ENCODE measurements at places on chromosomes 4 and X.
A peak's percentile ranks its signal among the peaks of the same experiment; 100 is the strongest.

DNA sequence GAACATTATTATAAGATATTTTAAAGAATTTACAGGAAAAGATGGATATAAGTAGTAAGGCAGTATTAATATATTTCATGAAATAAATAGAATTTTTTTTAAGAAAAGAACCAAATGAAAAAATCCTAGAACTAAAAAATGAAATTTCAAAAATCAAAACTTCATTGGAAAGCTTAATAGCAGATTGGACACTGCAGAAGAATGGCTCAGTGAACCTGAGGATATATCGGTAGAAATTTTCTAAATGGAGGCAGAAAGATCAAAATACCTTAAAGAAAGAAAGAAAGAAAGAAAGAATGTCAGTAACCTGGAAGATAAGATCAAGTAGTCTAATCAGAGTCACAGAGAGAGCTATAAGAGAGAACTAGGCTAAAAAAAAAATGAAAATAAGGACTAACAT is 21.3 kb upstream of the FAM13A start:
- no peak for DNase-seq

GRCh38 chr4:100953616-100954015 is 393.7 kb downstream of the PPP3CA start:
- no peak for DNase-seq

DNA sequence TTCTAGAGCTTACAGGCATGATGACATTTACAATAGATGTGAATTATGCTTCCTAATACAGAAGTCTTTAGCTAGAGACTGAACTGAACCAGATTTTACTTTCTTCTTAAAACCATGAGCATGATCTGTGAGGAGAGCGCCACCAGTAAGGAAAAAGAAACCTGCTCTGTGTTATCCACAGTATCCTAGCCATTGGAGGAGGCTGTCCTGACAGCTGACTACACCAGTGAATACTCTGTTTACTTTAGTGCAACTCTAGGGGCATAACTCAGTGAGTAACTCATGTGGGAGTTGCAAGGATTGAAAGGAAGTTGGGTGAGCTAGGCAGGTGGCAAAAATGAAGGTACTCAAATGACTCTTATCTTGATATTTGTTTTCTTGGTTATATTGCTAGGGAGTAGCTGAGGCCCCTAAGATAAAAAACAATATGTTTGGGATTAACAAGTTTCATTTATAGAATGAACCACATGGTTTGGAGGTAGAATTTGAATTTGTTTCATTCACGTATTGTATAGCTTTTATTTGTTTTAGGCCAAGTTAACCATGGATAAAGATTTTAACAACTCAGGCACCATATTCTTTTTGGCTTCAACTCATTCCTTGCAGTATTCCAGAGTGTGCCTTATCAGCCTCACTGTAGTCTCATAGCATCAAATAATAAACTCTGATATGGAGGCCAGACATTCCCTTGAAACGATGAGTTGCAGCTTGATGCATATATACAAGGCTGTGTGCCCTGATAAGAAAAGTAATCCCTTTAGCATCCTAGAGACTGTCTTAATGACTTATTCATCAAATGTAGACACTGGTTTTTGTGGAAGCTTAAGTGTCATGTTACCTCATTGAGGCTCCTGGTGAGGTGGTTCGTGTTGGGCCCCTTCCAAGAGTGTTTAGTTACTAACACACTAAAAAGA is 2.5 kb downstream of the BMP3 start:
- peak; percentile 16 for DNase-seq

- DNase-seq: no peak
These were observed 86.0 kb upstream of the GIMD1 start for GRCh38 chr4:106454581-106454980.

DNA sequence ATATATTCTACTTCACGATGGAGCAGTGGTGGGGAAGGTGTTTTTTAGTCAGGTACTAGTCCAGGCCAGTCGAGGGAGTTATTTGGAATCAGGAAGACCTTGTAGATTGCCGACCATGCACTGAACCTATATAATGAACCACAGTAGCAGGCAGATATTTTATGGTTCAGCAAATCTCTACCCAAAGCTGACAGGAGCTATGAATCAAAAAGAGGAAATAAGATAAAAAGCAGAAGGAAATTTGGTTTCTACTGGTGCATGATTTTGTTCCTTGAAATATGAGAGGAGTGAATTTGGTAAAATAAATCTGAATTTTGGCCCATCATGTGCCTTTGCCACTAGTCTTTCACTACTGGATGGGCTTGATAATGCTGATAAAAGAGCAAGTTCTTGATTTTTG is 924.3 kb upstream of the DIAPH2 start:
- DNase-seq: no peak

DNA sequence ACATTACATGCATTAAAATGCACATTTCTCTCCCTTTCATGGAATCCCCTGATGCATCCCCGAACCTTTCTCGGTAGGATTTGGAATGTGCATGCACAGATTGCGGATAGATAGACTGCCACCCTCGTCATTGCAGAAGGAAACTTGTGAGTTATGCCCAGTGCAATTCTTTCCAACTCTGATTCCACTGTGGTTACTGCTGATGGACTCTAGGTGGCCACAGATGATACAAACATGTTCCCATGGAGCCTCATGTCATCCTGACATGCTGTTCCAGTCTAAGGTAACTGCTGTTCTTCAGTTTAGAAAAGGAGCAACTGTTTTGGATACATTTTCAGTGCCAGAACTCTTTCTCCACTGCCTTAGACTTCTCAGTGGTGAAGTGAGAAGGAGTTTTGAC is 9.1 kb upstream of the VCX3B start:
- DNase-seq: no peak

DNA sequence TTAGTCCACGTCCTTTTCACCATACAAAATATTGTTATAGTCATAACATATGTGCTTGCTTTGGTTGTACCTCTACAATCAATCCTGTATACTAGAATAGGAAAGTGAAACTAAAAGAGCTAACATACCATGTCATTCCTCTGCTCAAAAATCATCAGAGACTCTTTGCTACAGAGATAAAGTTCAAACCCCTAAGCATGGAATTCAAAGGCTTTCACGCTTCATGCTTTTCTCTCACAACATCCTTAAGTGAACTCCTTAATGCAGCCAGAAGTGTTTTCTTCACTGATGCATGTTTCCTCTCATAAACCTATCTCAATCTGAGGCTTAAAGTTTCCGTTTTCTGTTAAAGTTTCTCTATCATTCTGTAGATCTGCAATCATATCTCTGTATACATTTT is 744.6 kb upstream of the IGFBP7 start:
- no peak for DNase-seq

DNA sequence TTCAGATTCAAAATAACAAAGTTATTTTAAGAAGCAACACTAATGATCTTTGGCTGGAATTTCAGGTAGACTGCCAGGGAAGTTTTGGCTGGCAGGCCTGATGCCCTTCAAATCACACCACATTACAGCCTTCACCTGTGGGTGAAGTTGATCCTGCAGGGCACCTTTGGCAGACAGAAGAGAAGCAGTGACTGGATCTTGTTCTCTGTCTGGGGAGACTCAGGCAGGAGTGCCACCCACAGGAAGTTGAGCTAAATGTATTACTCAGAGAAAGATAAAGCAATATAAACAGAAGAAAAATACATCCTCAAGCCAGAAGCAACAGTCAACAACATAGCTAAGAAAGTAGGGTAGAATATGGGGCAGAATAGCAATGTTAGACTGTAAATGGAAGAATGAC is 12.8 kb upstream of the CFAP299 start:
- peak; percentile 45 for DNase-seq

DNA sequence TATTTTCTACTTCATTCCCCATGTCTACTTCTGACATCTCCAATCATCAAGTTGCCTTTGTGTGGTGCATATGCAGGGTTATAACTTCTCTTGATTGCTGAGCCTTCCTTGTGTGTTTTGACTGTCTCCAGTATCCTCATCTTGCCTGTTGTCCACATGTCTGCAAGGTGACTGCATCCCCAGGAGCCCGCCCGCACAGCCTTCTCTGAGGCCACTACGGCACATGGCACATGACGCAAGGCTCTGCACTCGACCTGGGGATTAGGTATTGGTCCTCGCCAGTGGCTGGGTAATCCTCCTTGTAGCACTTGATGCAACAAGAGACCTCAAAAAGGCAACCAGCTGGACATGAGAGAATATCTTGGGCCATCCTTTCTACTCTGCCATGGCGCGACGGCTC is 122.6 kb downstream of the SORBS2 start:
- no peak for DNase-seq

DNA sequence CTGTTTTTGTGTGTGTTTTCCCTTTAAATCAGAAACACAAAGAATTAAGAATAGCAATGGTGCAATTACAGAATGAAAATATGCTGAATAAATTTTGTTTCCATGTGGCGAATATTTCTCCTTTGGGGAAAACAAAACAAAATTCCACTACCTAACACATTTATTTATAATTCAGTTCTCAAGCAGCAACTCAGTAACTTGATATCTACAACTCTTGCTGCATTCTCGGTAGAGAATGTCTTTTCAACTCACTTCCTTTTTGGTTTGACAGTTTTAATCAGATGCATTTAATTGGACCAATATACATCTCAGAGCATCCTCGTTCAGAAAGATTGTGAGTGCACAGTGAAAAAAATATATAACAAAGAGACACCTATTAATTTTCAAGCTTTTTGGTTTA is 30.8 kb downstream of the ZNF827 start:
- no peak for DNase-seq

Measured in HT-29 (cell line).